Activated CD4-positive, alpha-beta T cell treated with anti-CD3 and anti-CD28 coated beads for 48 hours (primary cell): ENCODE measurements at places on chromosomes 12 and 14.

- DNase-seq, result no peak
Measured at GRCh38 chr12:132664206-132665148, 22.7 kb downstream of the POLE start.

DNA sequence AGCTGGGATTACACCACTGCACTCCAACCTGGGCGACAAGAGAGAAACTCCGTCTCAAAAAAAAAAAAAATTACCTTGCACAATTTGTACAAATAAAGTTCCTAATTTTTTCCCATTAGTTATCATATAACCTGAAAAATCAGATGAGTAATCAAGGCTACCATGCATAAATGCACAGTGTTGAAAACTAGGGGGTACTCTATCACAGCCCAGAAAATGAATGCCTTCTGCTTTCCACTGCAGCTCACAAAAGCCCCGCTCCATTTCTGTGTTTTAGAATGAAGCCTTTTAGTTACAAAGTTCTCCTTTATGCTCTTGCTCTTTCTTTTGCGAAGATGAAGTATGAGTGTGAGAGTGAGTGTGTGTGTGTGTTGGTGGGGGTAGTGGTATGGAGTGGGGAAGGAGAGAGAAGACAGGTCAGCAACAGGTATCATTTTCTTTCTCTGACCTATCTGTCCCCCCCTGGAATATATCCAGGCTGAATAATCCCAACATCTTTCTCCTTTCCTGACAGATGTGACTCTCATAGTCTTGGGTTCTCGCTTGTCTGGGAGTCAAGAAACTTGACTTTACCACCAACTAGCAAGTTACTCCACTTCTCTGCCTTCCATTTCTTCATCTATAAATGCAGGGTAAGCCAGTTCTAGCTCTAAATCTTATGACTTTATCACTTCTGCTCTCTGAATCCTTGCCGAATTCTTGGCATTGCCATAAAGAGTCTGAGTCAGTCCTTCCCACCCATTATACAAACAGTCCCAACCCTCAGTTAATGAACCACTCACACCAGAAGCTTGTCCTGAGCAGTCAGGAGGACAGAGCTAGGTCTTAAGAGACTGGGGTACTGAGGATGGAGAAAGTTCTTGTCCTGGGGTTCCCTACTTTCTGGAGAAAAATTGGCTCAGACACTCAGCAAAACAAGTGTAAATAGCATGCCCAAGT is 16.1 kb downstream of the BIN2 start:
- DNase-seq, result no peak

DNA sequence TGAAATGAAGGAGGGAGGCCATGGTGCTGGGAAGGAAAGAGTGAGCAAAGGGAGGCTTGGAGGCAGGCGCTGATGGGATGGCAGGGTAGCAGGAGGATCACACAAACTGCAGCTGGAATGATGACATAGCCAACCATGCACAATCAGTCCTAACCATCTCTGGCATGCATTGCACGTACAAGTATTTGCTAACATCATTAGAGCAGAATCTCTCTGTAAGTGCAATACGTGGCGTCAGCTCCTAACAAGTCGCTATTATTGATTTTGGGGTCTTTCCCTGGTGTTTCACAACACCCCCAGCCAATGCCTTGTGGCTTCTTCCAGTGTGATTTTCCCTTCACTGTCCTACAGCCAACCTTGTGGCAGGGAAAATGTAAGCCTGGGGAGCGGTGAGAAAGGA is 18.5 kb downstream of the BDKRB1 start:
- no peak for DNase-seq

GRCh38 chr12:65277994-65278575 is 398 bp upstream of the MSRB3 start:
- DNase-seq, result no peak

DNA sequence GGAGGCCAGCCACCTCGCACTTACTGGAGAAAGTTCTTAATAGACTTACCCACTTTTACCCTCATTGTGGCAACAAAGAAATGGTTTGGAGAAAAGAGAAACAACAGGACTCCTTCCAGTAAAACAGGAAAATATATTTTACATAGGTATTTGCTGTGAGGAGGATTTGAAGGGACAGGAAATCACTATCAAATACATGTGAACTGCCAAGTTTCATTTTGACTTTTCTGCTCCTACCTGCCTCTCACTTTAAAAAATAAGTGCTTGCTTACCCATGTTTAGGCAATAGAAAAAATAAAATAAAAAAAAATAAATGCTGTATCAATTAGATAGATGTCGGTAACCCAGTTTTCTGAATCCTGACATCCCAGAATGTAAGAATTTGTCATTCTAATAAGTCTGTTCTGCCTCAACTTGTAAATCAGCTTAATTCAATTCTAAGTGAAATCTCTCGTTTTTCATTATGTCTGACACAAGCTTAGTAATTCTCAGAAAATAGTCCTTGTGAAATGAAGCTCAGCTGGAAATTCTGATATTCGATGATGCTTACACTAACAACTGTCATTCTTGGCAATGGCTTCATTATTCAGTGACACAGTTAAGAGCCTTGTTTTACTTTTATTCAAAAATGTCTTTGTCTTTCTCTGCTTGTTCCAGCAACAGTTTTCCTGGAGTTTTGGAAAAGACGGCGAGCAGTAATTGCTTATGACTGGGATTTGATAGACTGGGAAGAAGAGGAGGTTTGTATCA is 131.3 kb downstream of the SLC5A8 start:
- DNase-seq, result no peak

GRCh38 chr14:71270111-71270510 is 362.9 kb downstream of the PCNX1 start:
- no peak for DNase-seq

- DNase-seq, result peak; percentile 6
Measured at GRCh38 chr12:41932470-41932991, 212.1 kb downstream of the GXYLT1 start.

DNA sequence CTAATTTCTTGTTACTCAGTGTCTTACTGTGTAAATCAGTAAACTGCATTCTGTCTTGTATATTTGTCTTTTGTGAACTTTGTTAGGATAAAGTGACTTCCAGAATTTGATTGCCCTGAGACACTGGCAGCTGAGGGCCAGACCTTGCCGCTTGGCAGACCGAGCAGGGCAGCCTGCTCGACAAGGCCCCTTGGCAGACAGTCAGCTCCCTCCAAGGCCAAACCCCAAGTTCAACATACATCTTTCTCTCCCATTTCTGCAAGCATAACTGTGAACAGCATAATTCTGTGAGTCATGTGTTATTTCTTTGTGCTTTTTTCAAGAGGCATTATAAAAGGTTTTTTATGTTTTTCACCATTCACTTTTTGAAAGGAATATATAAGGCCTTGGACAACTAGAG is 39.2 kb upstream of the BMAL2 start:
- DNase-seq, result no peak

DNA sequence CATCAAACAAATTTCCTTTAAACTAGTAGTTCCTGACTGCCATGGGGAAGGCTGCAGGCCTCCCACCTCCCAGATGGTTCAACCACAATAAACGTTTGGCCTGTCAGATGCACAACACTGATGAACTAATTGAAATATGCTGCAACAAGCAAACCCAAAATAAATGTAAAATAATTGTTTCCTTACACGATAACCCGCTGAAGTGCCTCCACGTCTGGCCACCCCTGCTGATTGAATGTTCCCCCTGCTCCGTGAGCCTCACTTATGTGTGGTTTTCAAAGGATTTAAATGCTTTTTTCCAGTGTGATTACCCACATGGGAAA is 8.4 kb downstream of the PITPNM2 start:
- DNase-seq, result no peak

DNA sequence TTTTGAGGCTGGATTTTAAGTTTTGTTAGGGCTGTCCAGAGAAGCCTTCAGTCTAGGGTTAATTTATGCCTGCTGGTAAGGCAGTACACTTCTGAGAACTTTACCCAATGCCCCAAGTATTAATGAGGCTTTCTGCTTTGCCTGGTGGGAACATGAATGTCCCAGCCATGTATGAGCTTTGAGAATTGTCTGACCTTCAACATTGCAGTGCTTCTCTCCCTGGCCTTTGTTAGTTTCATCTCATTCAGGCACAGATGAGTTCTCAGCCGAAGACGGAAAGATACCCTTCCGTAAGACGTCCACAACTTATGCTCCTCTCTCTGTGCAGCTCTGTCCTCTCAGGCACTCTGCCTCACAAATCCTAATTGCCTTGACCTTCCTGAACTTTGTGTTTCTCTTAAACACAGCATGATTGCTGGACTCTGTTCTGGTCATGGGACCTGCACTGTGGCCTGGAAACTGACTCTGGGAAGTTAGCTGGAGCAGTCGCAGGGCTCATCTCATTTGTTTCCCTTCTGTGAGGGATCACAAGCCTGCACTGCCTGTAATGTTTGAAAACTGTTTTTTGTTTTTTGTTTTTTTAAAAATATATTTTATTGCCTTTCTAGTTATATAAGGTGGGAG is 15.7 kb downstream of the CHPT1 start:
- DNase-seq, result no peak

GRCh38 chr12:13275241-13276085 is 78.9 kb downstream of the EMP1 start:
- DNase-seq, result no peak

- no peak for DNase-seq
Measured at GRCh38 chr12:52245962-52246569, 13.0 kb downstream of the KRT7 start.

GRCh38 chr12:26247873-26248272 is 52.5 kb downstream of the SSPN start:
- no peak for DNase-seq

- no peak for DNase-seq
Measured at GRCh38 chr12:92110083-92110640, 35.5 kb downstream of the BTG1 start.

DNA sequence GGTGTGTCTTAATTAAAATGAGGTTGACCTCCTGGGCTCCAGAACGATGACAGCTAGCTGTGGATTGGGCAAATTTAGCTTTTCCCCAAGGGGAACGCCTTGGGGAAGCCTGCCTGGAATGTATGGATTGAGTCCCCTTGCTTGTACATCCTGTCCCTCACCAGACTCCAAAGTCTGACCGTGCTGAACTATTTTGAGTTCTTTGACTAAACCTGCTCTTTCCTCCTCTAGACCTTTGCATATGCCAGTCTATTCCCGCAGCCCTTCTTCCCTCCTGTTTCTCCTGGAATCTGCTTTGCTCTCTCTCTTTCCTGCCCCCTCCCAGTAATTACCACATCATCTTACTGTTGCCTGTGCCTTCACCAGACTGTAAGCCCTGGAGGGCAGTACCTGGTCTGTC is 11.5 kb upstream of the KDM2B start:
- DNase-seq, result no peak

DNA sequence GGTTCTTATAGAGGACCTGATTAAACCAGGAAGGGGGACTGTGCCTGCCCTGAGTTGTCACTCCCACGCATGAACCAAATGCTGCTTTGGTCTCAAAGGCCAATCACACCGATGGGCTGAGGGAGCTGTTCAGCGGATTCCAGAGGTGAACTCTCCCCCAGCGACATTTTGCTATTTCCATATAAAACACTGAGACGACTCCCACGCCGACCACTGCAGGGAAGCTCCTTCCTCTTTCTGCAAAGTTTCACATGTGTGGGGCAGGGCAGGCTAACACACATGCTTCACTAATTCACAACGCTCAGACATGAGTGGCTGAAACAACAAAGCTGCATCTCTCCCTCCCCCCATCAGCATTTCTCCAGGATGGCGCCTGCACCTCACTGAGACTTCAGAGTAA is 37.8 kb upstream of the TMEM132D start:
- no peak for DNase-seq

DNA sequence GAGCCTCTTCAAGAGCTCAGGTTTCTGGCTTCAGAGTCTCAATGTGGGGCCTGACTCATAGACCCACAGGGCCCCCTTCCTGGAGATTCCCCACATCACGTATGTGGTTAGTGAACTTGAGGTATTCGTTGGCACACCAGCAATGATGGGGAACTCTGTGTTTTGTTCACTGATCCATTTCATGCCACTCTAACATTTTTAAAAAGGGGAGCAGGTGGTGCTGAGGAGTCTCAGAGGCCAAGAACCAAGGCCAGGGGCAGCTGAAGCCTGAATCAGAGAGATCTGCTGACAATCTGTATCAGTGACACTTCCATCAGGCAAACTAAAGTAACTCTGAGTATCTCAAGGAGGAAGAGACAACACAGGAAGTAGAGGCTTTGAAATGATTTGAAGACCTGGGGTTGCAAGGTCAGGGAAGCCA is 323.4 kb downstream of the VRK1 start:
- DNase-seq, result peak; percentile 71

GRCh38 chr12:28817524-28817923 is 331.6 kb upstream of the FAR2 start:
- DNase-seq, result no peak

GRCh38 chr14:63652406-63652805 is 10.7 kb upstream of the WDR89 start:
- peak; percentile 34 for DNase-seq

GRCh38 chr12:28035500-28035899 is 63.0 kb upstream of the PTHLH start:
- no peak for DNase-seq

DNA sequence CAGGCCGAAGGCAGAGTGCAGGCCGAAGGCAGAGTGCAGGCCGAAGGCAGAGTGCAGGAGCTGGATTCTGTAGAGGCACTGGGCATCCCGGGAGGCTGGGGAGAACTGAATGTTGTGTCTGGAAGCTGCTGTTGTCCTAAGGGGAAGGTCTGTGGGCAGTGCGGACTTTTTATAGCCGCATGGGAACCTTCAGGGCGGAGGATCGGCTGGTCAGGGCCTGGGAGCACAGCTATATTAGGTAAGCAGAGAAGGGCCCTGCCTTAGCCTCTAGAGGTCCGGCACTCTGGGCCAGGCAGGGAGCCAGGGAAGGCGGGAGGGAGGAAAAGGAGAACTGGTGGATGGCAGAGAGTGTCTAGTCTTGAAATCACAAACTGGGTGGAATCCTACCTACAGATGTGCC is 14.2 kb downstream of the CABP1 start:
- DNase-seq, result no peak
